ENCODE measurements at places on chromosomes 5 and 9.

DNA sequence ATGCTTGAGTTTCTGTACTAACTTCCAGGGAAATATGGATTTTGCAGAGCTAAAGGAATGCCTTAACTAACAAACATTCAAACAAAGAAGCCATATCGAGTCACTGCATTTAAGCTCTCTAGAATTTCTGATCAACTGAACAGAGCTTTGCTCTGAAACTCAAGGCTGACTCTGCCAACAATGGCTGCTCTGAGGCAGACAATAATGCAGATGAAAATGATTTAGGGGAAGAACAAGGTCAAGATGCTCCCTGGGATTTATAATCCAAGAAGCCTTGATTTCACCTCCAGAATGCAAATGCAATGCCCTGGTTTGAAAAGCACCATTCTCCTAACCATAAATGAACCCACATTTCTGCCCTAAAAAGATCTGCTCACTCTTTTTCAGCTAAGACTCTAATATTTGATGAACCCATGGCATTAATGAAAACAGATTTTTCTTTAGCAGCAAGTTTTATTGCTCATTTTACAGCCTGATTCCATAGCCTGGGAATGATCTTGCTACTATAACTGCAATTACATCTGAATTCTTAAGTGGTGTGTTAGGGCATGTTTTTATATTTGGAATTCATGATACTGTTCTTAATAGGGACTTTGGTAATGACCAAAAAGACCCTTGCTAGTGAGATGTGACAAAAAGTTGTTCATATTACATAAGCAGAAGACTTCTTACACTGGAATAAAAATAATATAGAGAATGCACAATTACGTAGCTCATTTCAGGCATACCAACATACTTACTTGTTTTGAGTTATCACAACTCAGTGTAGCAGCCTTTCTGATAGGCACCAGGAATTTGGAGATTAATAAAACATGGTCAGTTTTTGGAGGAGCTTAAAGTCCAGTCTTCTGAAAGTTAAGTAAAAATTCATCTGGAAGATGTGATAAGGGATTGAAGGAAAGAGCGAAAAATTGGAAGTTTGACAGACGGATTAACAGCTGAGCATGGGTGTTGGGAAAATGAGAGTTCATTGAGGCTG, 169.4 kb downstream of the TRPM3 start:
- no peak for DNase-seq

GRCh38 chr9:7161469-7161868, 403.7 kb downstream of the KDM4C start:
- no peak for DNase-seq

DNA sequence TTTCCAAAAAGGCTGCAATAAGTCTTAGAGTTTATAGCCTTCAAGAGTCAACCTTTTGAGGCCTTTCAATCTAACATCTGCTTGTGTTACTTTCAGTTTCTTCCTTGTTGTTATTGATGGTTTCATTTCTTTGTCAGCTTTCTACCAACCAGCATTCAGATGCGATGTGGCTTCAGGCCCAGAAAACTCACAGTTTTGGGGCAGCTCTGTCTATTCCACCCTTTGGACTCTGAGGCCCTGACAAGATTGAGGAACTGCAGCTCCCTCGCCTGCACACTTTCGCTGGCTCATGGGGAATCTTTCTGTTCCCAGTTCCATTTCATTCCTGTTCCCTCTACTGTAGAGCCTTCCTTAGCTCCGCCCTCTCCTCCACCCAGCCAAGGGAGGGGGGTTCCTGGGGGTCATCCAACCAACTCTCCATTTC, 13.3 kb upstream of the WHRN start:
- DNase-seq = no peak

DNA sequence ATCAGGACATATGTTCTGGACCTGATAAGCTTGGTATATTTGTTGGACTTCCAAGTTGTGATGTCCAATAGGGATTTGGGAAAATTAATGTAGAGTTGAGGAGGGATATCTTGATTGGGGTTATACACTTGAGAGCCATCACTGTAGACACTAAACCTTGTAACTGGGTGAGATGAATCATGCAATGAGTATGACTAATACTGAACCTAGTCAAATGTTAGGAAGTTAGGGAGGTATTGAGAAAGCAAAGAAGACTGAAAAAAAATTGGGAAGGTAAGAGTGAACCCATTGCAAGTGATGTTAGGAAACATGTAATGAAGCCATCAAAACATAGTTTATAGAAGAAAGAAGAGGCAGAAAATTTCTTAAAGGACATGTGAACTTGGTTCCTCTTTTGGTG, 668.4 kb upstream of the CDH9 start:
- DNase-seq = no peak

DNA sequence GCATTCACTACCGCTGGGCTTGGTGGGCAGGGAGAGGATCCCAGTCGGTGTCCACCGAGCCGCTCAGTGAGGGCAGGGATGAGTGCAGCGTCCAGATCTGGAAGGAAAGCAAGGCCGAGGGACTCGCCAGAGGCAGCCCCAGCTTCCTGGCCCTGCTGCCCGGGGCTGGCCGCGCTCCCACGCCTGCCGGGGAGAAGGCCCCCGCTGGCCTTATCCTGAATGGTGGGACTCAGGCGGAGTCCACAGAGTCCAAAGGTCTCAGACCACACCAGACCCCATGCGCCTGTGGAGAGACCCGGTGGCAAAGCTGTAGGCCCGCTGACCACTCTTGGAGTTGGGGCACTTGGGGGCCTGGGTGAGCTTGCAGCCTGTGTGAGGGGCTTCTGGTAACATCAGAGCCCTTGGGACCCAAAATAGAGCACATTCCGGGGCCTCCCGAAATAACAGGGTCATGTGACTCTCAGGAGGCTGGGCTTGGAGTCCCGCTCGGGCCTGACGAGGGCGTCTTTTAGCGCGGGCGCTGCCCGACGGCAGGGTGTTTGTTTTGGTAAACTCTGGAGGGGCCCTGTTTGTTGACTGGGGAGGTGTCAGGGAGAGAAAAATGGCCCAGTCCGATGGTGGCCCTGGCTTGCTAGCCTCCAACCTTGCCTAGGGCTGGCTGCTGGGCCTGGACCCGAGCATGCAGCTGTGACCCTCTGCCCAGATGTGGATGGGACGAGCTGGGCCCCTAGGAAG, 2.8 kb downstream of the RXRA start:
- DNase-seq = no peak

GRCh38 chr9:78112004-78112403, 80.4 kb upstream of the GNAQ start:
- no peak for DNase-seq

- DNase-seq = no peak
Observed at GRCh38 chr9:100477241-100477640, 4.3 kb downstream of the TMEFF1 start.

All from COR-L47 (cell line).